ENCODE measurements at places on chromosomes 11 and 22.

DNA sequence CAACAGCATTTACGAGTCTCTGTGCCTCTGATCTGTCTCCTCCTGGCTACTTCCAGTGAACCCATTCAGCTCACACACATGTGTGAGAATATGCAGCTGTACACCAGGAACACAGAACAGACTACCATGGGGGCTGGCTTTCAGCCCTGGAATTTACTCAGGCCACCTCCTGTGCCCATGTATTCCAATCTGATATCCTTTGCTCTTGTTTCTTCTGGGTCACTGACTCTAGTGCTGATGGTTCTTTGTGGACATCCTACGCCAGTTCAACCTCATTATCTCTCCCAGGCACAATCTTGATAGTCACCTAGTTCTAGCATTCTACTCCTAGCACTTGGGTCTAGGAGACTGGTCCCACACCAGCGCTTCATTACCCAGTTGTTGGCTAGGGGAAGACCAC, 23.0 kb upstream of the ZC3H12C start:
- no peak for DNase-seq

DNA sequence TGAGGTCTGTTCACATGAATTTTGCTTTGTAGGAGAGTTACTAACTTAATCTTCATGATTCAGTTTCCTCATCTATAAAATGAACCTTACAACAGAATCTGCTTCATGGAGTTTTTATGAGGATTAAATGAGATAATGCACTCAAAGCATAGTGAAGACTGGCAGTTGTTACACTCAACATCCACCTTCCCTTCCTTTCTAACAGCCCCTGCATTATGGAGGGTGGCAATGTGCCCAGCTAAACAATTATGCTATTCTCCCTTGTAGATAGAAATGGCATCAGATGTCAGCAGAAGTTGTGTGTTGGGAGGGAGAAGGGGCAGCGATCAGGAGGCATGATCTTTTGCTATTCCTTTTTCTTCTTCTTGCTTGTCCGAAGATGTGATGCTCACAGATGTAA, 6.5 kb downstream of the POU2AF1 start:
- DNase-seq: no peak

GRCh38 chr11:128468111-128468510, 119.2 kb downstream of the ETS1 start:
- no peak for DNase-seq

DNA sequence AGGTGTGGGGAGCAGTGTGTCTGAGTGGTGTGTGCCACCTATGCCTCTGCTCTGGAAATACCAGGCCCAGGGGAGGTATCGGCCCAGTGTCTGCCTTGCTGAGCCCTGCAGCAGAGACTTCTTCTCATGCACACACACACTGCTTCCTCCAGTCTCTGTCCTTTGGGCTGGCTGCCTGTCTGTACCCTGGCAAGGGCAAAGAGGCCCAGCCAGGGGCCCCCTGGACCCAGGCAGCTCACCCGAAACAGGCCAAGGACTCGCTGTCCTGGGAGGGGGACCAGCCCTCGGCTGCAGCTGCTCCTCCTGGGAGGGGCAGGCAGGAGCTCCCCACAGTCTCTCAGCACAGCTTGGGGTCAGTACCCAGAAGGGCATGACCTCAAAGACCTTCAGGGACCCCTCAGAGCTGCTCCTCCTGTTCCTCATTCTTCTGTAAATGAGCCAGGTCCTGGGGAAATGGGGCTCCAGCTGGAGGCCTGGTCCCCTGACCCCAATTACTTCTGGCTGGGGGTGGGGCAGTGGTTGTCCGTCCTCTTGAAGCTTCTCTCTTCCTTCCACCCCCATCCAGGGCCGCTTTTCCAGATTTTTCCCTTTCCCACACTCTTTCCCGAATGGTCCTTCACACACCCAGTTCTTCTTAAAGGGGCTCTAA, 24.5 kb upstream of the ALX4 start:
- no peak for DNase-seq

- DNase-seq: no peak
These were observed 46.5 kb upstream of the SORL1 start for GRCh38 chr11:121405646-121406045.

GRCh38 chr11:104663190-104664140, 234.8 kb downstream of the CASP12 start:
- DNase-seq: no peak

DNA sequence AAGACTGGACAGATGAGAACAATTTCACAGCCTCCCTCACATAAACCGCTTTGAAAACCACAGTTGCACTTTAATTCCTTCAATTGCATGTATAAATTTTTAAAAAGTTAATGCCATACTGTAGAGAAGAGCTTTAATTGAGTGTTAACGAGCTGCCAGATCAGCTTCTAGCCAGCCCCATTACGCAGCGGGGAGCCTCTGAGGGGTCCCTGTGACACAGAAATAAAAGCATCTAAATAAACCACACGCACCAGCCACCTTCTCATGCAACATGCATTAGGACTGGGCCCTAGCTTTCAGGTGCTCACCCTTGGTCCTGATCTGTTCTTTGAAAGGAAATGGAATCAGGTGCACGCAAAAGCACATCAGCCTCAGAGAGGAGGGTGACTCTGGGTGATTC, 111.7 kb downstream of the SPATA19 start:
- DNase-seq: no peak

- DNase-seq: no peak
These were observed 686.6 kb upstream of the FAT3 start for GRCh38 chr11:91538065-91538464.

- no peak for DNase-seq
These were observed 4.3 kb upstream of the TRIM44 start for GRCh38 chr11:35658020-35658948.

- DNase-seq: no peak
These were observed 57.5 kb downstream of the ABTB2 start for GRCh38 chr11:34300026-34300925.

DNA sequence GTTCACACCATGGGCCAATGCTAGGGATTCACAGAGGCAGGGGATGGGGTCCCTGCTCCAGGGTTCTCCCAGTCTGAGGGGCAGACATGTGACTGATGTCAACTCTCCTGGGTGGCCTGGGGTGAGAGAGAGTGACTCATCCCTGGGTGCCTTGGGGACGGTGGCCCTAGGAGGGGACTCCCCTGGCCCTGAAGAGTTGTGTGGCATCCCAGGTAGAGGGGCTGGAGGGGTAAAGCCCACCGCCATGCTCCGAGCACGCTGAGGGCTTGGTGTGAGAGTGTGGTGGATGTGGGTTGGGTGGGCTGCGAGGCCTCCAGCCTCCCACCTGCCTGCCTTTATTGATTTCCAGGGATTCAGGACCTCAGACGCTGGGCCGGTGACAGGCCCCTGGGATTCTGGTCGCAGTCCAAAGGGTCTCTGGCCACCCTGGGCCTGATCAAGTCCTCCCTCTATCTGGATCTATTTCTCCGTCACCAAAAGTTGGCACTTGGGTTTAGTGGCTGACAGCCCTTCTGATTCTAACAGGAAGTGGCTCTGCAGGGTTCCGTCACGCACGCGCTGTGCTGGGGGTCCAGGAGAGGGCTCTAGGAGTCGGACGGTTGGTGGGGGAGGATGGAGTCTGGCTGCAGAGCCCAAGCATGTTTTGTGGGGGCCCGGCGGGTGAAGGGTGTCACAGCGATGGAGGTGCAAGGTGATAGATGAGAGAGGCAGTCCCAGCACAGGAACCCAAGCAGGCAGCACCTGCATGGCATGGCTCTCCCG, 27.3 kb upstream of the WNT7B start:
- DNase-seq: no peak

GRCh38 chr22:34379825-34380224, 459.5 kb upstream of the LARGE1 start:
- no peak for DNase-seq

GRCh38 chr11:63277345-63277943, 34.0 kb upstream of the SLC22A25 start:
- no peak for DNase-seq

DNA sequence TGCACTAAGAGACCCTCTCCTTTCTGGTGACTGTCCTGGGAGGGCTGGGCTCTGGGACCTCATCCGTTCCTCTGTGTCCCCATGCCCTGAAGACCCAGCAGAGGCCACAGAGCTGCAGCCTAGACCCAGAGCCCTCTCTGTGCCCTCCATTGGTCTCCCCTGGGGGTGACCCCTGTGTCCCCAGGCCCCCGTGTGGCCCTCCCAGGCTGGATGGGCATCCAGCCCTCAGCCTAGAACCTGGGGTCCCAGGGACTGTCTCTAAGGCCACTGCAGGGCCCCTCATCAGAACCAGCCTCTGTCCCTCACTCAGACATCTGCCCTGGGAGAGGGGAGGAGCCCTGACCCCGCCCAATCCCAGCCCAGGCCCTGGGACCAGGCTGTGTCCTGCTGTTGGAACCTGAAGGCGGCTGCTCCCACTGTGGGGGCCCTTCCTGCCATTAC, 5.7 kb downstream of the IGLL1 start:
- no peak for DNase-seq

DNA sequence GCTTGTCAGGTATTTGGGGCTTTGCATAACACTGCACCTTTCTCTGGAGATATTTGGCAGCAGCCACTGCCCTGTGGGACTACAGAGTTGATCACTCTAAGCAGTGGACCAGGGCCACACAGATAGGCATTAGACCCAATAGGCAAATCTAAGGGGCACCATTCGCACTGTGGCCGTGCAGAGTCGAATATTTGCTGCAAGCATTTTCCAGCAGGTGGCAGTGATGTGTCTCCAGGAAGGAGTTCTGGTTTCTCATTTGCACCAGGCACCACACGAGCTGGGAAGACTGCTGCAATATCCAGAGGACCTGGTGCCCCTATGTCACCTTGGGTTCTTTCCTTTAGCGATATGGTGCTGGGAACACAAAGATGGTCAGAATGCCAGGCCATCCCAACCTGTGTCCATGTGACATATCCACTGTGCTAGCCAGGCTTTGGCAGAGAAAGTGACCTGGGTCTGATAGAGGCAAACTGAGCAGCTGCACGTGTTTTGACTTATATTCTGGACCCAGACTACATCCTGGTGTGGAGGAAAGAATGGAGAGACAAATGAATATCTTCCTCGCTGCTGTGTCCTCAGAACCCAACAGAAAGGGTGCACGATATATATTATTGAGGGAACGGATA, 318.7 kb downstream of the BUD13 start:
- DNase-seq: peak; percentile 8

GRCh38 chr11:19576903-19577302, 135.7 kb upstream of the NAV2 start:
- DNase-seq: no peak

- DNase-seq: no peak
These were observed 648.5 kb upstream of the KIRREL3 start for GRCh38 chr11:127649071-127649470.

DNA sequence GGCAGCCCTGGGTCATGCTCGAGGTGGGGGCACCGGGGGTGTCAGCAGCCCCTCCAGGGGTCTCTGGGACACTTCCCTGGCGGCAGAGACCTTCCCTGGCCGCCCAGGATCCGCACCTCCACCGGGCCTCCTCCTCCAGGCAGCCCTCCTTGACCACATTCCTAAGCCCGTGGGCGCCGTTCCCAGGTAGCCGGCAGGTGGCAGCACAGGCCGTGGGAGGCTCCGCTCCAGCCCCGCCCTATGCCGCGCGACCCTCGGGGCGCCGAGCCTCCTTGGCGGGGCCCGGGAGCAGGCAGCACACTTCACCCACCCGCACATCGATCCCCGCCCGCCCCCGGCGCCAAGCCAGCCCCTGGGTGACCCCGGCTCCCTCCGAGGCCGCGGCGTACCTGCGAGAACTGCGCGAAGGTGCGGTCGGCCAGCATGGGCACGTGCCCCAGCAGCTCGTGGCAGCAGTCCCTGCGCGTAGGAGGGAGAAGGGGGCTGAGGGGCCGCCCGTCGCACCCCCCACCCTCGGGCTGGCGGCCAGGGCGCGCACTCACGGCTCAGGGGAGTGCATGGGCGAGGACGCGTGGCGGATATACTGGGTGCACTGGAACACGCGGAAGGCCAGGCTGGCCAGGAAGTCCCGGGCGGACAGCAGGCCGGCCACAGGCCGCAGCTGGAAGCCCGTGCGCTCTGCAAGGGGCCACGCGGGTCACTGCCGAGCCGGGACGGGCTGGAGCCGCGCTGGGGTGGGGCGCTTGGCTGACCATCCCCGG, 5.3 kb upstream of the INS start:
- DNase-seq: no peak

- no peak for DNase-seq
These were observed 7.1 kb downstream of the CD44 start for GRCh38 chr11:35146074-35146521.

DNA sequence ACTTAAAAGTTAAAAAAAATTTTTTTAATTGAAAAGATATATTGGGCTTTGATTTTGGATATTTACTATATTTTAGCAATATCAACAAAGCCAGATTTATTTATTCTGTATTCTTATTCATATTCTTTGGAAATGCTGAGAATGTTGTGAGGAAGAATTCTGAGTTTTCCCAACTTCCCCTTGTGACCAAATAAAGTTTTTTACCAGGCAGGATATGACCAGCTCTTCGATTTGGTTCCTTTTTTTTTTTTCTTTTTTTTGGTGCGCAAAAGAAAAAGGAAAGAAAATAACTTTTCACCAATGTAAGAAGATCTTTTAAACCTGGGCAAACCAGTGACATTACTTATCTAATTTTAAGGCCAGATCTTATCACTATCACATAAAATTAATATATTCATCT, 12.9 kb downstream of the TCP11L1 start:
- DNase-seq: no peak

DNA sequence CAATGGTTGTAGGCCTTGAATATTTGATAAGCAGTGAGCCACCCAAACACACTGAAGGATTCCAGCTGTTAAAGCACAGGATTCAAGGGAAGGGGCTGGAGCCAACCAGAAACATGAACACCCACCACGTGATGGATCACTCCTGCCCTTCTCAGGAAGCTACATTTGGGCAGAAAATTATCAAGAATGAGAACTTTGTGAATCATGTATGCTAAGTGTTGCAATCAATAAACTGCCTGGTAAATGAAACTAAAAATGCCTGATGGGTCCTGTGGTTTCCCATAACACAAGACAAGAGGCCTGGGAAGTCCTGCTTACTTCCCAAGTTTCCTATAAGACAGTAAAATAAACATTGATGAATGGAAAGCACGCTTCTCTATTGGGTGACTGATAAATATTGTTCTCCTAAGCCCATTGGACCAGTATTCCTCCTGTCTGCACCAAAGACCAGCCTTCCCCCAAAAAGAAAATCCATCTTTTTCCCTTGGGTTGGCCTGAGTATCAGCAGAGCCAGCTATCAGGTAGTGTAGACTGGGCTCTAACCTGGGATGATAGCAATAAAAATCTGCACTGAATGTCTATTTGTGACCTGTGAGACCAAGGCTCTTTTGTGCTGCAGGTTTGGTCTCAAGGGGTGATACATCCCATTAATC, 98.4 kb downstream of the CCDC83 start:
- peak; percentile 67 for DNase-seq

- DNase-seq: no peak
These were observed 420 bp upstream of the TRIM44 start for GRCh38 chr11:35662061-35662648.

GRCh38 chr22:41445129-41446056, 1.2 kb downstream of the TOB2 start:
- no peak for DNase-seq

GRCh38 chr22:12601870-12602779, 2925.9 kb upstream of the OR11H1 start:
- DNase-seq: no peak

- no peak for DNase-seq
These were observed 31.6 kb upstream of the WNT11 start for GRCh38 chr11:76237914-76238313.

All from AG09309 (cell line).